ENCODE measurements at places on chromosomes 7 and 10.

GRCh38 chr10:130179640-130180039 is 43.4 kb downstream of the GLRX3 start:
- no peak for DNase-seq

- no peak for DNase-seq
Measured at GRCh38 chr10:82538272-82538671, 663.3 kb downstream of the NRG3 start.

GRCh38 chr7:113159746-113160339 is 41.5 kb upstream of the SMIM30 start:
- no peak for DNase-seq

GRCh38 chr7:22722536-22723180 is 4.3 kb upstream of the IL6 start:
- DNase-seq, result no peak

DNA sequence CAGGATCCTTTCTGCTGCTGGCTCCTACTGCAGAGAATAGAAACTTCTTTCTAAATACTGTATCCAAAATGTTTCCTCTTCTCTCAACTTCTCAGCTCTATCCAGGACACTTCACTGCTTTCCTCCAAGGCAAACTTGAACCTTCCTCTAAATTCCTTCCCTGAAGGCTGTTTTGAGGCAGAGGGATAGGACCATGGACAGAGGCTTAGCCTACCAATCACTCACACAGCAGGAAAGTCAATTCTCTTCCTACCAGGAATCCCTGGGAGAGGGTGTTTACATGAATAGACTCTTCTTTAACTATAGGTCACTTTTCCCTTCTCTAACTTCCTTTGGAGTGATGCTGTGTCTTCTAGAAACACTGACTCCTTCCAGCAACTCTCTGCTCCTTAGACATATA is 115.6 kb upstream of the MKLN1 start:
- no peak for DNase-seq

DNA sequence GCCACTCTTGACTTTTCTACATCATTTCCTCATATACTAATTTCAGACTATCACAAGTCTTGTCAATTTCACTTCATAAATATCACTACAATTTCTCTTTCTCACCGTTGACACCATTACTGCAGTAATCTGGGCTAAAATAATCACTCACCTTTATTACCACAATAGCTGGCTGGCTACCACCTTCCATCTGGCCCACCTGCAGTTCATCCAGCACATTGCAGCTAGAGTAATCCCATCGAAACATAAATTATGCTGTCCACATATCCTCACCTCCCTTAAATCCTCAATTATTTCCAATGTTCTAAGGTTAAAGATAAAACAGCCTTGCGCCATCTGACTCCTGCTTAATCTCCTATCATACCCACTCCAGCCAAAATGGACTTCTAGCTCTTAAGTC is 16.0 kb downstream of the DGKB start:
- DNase-seq, result no peak

- DNase-seq, result no peak
Measured at GRCh38 chr7:44075296-44076075, 6.8 kb downstream of the POLM start.

- no peak for DNase-seq
Measured at GRCh38 chr10:73591935-73592699, 975 bp upstream of the USP54 start.

DNA sequence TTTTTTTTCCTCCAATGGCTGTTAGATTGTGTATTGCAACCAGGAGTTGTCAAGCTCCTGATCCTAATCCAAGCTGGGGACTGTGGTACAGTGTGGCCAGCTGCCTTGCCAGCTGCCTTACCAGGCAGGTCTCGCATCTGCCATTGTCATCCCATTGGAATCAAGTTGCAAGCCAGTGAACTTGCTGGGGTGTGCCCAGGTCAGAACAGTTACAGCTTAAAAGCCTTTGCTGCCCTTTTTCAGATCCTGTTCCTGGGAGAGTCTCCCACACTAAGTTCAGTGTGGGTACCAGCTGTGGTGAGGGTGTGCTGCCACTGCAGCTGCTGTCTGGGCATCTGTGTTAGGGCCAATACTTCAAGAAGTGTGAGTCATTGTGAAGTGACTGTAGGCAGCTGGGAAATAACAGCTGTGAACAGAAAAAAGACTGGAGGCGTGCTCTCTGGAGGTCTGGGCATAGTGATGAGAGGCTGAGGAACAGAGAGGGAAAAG is 72.8 kb downstream of the CCNY start:
- no peak for DNase-seq

- DNase-seq, result no peak
Measured at GRCh38 chr10:69629519-69629896, 539 bp upstream of the FAM241B start.

DNA sequence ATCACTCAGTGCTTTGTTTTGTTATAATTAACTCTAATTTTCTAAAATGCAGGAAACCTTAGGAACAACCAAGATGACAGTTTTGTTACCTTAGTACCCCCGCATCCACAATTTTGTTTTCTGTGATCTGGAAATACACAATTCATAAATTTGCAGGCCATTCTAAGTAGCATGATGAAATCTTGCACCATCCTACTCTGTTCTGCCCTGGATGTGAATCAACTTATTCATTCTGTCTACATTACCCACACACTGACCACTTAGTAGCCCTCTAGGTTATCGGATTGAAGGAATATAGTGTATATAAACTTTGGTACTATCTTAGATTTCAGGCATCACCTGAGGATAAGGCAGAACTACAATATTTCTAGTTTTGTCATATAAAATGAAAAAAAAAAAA is 155.9 kb downstream of the CTTNBP2 start:
- DNase-seq, result no peak

DNA sequence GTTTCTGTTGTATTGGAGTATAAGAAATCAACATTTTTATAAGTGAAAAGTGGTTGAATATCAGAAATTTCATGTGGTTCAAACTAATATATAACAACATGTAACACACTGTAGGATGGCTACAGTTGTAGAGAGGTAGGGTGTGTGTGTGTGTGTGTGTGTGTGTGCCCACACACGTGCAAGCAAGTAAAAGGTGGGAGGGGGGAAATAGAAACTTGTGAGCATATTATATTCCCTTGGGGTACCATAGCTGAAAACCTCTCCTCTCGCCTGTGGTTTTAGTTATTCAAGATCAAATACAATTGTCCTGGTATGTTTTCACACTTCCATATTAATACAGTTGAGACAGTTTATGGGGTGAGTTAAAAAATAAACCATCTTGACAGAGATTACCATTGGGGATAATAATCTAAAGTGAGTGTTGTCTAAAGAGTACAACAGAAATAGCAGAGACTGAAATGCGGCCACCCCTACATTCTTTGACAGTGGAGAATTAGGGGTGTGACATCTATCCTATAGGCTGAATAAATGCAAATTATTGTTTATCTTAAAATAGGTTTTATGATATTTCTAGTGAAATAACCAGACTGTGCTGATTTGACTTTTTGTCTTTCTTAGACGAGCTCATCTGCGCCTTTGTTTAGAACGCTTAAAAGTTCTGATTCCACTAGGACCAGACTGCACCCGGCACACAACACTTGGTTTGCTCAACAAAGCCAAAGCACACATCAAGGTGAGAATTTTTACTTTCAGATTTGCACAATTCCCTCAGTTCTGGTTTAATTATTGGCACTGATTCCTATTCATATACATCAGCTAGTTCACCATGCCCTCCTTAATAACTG is 25.9 kb downstream of the SMNDC1 start:
- no peak for DNase-seq

DNA sequence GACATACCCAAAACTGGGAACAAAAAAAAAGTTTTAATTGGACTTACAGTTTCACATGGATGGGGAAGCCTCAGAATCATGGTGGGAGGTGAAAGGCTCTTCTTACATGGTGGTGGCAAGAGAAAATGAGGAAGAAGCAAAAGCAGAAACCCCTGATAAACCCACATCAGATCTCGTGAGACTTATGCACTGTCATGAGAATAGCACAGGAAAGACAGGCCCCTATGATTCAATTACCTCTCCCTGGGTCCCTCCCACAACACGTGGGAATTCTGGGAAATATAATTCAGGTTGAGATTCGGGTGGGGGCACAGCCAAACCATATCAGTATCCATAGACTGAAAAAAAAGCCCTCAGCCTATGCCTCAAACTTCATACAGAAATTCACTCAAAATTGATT is 647.2 kb downstream of the GRID1 start:
- no peak for DNase-seq

DNA sequence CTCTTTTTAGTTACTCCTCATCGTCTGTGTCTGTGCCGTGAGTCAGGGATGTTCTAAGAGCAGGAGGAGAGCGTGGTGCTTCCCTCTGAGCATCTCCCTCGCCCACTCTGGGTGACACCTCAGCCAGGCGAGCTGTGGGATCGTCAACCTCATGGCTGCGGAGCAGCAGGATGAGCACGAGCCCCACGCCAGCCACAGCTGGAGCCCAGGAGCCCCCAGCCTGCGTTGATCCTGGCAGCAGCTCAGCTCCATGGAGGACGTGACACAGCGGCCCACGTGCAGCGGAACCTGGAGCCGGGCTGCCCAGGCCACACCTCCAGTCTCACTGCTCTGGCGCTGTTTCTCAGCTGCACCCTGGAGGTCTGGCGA is 512.0 kb downstream of the PTPRN2 start:
- no peak for DNase-seq

GRCh38 chr7:55490099-55490498 is 82.2 kb downstream of the VOPP1 start:
- no peak for DNase-seq

DNA sequence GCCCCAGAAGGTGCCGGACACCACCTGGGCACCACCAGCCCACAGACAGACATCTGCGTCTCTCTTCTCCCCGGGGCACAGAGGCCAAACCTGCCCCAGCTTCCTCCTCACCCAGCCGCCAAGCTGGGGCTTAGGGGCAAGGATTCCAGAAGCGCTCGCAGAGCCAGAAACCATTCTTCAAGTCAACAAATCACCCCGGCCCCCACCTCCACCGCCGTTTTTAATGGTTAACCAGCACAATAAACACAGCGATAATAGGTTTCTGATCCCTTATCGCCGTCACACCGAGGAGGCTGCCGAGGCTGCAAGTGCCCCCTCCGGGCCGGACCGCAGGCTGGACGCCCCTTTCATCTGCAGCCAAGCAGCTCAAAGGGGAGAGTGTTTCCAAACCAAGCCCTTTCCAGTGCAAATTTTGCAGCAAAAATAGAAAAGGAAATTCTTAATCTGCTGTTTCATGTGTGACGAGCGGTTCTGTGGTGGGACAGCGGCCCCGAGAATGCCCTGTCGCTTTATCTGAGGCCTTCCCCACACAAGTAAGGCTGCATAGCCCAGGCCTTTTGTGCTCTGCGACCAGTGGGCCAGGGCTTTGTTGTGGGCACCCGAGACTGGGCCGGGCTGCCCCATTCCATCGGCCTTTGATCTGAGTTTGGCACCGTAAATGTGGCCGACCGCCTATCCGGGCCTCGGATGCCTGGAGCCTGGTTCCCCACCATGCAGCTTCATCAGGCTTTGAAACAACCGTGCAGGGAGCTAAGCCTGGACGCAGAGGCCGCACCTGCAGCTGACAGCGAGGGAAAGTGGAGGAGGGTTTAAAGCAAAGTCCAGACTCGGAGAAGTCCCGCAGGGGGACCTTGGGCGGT is 83.2 kb downstream of the FOXL3 start:
- DNase-seq, result no peak

GRCh38 chr10:121678631-121679174 is 80.5 kb upstream of the FGFR2 start:
- DNase-seq, result no peak

- DNase-seq, result no peak
Measured at GRCh38 chr7:34762764-34763163, 104.7 kb downstream of the NPSR1 start.

- DNase-seq, result no peak
Measured at GRCh38 chr10:49272251-49273081, 26.5 kb upstream of the C10orf71 start.

DNA sequence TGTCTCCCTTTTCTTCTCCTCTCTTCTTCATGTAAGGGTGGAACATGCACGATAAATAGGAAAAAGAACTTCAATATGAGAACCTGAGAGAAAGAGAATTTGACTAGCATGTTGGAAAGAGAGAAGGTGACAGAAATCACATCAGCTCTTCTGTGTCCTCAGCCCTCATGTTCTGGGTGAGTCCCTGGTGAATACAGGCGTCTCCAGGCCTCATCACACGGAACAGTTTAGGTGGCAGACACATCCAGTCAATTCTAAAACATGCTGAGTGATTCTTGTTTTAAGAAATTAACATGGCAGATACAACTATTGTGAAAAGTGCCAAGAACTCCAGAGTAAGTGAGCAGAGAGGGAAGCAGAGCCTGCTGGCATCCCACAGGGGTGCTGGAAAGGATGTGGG is 96.1 kb downstream of the FAM107B start:
- no peak for DNase-seq

- DNase-seq, result no peak
Measured at GRCh38 chr10:80648106-80648505, 110.4 kb downstream of the SH2D4B start.
